ENCODE measurements at places on chromosomes 7 and 10. TPM values are rescaled to one million over a fixed set of nuclear protein-coding genes. Genes with fewer than 3 reads are reported as not detected.

DNA sequence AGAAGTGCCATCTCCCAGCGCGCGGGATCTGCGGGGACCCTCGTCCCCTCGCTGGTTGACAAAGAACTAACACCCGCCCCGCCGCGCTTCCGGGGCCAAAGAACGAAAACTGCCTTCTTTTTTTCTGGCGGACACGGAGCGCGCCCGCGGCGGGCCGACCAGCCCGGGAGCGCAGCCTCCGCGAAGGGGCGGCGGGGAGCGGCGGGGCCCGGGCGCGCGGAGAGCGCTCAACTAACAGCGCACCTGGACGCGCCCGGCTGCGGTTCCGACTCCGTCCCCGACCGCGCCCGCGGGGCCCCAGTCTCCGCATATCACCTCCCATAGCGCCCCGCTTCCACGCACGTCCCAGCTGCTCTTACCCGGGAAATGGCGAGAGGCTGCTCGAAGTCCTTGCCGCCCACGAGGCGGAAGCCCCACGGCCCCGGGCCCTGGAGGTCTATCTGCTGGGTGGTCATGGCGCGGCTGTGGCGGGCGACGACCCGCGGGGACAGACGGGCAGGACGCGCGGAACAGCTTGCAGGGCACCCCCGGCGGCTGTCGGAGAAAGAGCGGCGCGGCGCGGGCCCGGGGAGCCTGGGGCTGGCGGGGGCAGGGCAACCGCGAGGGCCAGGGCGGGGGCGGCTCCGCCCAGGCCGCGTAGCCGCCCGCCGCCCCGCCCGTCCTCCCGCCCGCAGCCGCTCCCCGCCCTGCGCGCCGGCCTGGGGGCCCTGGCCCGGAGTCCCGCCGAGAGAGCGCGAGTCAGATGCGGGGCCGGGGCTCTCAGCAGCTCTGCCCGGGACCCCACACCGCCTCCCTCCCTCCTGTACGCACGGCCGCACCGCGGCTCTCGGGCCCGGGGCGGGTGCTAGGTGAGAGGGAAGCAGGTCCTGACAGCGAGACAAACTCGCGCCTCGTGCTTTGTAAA, at the start of gene PDLIM1:
Gene PDLIM1 (minus strand): TSS at position 543 of the 904 bp plus-strand sequence. CDS start 88 bp downstream, at position 455.
- DNase-seq: no peak

The PON3 gene
- total RNA-seq: not detected

The HOXA2 gene
- not detected for total RNA-seq

- no peak for DNase-seq
Measured at GRCh38 chr7:17402628-17403278, 104.3 kb downstream of the AHR start.

The VWC2 gene
- not detected for total RNA-seq

GRCh38 chr7:91776171-91776570, 104.3 kb downstream of the MTERF1 start:
- DNase-seq: no peak

- no peak for DNase-seq
Measured at GRCh38 chr10:53536322-53536721, 763.7 kb upstream of the MBL2 start.

The RBM48 gene
- 18.0 TPM for total RNA-seq

The CALML3 gene
- total RNA-seq: not detected

- DNase-seq: no peak
Measured at GRCh38 chr10:51020200-51020599, 54.1 kb upstream of the PRKG1 start.

DNA sequence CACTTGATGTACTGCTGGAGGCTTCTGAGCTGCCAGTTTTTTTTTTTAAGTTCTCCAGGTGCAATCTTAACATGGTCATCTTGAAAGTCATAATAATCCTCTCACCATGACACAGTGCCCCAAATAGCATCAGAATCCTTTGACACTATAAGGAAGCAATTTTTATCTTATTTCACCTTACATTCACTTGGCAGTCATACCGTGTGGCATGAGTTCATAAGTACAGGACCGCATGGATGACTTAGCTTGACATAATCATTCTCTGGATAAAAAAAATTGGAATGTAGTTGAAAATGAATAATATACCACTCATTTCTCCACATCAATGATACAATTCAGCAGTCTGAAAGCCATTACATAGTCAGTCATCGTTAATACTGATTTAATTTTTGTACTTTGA, 25.6 kb upstream of the TMEM196 start:
- no peak for DNase-seq

- peak; percentile 19 for DNase-seq
Measured at GRCh38 chr10:119205894-119206602, 1.3 kb upstream of the GRK5 start.

DNA sequence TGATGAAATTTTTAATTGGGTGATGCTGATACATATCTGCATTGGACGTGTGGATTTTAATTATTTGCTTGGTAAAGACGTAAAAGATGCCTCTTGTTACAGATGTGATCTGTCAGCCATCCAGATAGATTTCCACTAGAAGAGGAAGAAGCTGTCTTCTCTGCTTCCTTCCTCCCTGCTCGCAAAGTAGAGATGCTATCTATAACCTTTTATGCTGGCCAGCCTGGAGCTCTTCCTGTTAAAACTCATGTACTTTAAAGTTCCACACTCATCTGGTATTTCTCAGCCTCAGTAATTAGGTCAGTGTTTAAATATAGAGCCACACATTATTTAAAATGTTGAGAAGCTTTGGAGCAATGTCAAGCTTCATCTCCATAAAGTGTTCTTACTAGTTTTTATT, 51.2 kb upstream of the TMEM229A start:
- DNase-seq: no peak

The HOXA3 gene
- total RNA-seq: not detected

The AKR1C1 gene
- total RNA-seq: 0.24 TPM

DNA sequence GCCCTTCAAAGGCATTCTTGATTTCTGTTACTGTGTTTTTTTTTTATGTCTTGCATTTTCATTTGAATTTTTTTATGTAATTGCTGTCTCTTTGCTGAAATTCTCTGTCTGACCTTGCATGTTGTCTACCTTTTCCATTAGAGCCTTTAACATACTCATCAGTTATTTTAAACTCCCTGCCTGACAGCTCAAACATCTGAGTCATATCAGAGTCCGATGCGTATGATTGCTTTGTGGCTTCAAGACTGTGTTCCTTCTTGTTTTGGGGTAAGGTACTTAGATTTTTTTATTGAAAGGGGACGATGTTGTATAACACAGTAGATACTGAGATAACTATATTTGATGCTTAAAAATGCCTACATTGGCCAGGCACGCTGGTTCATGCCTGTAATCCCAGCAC, 9.7 kb upstream of the TARP start:
- DNase-seq: no peak

GRCh38 chr7:127943541-127944521, 87.4 kb downstream of the LRRC4 start:
- DNase-seq: no peak

The PRRT4 gene
- total RNA-seq: 0.35 TPM

- DNase-seq: no peak
Measured at GRCh38 chr10:25498645-25499044, 323.8 kb downstream of the GPR158 start.

DNA sequence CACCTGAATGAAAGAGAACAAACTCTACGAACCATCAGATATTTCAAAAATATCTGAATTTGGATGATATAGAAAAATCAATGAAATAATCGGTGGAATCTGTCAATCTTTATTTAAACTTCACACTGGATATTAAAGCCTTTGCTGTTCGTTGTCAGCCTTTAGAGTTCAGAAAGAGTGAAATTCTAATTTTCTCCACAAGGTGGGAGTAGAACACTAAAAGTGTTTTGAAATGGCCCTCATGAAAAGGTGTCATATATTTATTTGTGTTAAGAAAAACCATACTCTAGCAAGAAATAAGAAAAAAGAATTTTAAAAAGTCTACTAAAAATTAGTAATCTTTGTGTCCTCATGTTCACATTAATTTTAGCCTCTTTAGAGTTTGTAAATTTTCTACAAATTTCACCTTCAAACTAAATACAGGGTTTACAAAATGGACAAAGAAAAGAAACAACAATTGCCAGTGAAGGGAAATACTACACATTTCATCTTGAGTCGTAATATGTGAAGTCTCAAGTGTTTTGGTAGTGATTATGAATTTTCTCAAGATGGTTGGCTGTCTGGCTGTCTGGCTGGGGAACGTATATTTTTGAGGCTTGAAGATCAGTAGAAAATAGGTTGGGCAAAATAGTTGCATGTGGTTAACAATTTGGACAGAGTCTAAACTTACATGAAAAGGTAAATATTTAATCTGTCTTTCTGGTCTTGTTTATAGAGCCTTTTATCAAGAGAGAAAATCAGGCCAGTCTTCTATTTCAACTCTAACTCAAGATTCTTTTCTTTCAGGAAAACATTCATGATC, 43.7 kb downstream of the DNAJB9 start:
- peak; percentile 16 for DNase-seq

DNA sequence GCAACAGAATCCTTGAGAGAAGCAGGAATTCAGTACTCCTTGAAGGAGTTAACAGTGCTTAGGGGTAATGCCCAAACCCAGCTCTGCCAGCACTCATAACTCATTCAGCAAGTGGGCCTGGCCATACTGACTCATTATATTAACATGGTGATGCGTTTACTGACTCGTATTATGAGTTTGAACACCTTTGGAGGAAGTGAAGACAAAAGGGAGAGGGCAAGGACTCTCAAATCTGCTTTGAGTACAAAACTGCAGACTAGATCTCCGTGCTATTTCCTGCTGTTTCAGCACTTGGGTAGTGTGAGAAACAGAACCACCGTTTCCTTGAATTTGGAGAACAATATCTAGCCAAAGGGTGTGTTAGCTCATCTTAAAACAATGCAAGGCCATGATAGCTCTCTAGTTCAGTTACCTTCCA, 30.8 kb downstream of the SLC16A9 start:
- DNase-seq: no peak

The SH2D4B gene
- total RNA-seq: 0.11 TPM

DNA sequence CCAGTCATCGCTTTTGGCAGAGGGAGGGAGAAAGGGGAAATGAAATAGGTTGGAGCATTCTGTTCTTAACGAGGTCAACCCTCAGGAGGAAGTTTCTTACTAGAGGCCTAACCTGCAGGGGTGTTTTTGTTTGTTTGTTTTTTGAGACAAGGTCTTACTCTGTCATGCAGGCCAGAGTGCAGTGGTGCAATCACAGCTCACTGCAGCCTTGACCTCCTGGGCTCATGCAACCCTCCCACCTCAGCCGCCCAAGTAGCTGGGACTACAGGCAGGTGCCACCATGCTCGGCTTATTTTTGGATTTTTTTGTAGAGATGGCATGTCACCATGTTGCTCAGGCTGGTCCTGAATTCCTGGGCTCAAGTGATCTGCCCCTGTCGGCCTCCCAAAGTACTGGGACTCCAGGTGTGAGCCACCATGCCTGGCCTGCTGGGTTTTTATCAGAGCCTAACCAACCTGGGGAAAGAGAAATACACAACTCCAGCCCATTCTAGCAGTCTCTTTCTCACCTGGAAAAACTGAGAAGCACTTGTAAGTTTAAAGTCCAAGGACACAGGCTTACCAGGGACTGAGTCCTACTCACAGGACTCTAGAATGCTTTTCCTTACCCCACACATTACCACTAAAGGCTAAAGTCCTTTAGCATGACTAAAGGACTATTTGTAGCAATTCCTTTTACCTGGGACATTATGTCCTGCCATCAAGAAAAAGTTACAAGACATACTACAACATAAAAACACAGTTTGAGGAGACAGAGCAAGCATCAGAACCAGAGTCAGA, 101.0 kb upstream of the EGFR start:
- no peak for DNase-seq

DNA sequence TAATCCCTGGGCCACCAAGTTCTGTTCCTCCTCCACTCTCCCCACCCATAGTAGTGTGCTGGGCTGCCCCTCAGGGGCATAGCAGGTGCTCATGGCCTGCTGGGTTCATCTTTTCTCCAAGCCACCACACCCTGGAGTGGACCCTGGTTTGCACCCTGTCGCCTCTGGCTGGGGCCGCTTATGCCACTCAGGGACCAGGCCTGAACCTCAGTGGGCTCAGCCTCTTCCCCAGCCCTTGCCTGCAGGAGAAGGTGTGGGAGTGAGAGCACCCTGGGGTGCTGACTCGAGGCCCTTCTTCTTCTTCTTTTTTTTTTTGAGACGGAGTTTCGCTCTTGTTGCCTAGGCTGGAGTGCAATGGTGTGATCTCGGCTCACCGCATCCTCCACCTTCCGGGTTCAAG, 10.2 kb downstream of the CLIP2 start:
- no peak for DNase-seq

DNA sequence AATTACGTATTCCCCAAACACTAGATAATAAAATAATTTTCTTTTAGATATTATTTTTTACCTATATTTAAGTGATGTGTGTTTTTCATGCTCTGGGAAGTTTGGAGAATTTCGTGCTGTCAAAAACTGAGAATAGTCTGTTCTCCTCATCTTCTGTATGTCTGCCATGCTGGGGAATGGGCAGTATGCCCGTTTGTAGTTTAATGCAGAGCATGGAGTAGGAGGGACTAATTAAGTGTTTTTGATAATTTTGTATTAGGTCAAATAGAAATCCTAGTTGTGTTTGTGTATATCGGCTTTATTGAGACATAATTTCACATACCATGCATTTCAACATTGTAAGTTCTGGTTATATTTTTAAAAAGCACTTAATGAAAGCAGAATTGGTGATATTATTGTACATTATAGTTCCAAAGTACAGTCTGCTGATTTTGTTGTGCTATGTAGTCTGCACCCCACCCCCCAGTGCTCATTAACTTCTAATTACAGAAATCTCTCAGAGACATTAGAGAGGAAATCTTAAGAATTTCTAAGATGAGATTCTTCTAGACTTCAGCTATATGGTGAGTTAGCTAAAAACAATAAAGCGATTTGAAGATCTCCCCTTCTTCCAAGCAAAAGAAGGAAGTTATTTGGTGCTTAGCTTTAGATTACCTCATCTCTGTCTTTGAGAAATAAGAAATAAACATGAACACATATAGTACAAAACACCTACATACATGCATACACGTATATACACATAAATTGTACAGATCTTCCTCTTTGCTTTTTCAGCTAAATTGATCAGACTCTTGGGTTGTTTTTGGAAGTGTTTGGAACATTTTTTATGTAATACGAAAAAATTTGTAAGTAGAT, 22.2 kb downstream of the ZRANB1 start:
- DNase-seq: no peak

- DNase-seq: no peak
Measured at GRCh38 chr10:28060031-28060607, 61.2 kb upstream of the ODAD2 start.

GRCh38 chr7:46391231-46392201, 470.4 kb upstream of the IGFBP3 start:
- DNase-seq: no peak

GRCh38 chr7:76506081-76506440, 4.3 kb upstream of the UPK3B start:
- DNase-seq: no peak

GRCh38 chr10:3906511-3907111, 121.6 kb upstream of the KLF6 start:
- no peak for DNase-seq

All from CD8-positive, alpha-beta memory T cell (primary cell).